ENCODE measurements at places on chromosomes 4 and X.

DNA sequence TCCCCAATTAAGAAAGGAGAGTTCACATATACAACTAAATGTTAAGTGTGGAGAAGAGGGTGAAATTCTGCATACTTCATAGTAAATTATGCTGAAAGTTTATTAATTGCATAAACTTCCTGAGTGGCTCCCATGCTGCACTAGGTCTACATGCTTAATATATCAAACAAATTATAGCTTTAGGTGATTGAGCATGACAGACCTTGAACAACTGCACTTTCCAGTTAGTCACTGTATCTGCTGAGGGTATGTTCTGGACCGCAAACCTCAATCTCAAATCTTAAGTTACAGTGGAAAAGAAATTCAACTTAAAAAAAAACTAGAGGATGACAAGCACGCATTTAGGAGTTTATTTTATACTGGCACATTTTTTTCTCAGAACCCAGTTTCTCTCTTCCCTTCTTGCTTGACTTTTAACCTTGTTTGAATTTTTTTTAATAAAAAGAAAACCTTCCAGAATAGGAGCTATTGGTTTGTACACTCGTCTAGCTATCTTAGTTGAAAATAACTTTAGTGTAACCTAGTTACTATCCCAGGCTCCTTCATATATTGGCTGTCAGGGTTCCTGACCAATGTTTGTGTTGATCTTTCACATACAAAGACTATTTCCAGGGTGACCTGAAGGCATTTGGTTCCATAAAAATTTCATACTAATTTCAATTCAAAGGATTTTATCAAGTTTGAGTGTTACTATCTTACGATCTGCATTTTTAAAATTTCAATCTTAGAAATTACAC, 10.2 kb upstream of the FAM120C start:
- DNase-seq = no peak

- DNase-seq = no peak
Observed at GRCh38 chrX:29012867-29013266, 425.6 kb downstream of the IL1RAPL1 start.

DNA sequence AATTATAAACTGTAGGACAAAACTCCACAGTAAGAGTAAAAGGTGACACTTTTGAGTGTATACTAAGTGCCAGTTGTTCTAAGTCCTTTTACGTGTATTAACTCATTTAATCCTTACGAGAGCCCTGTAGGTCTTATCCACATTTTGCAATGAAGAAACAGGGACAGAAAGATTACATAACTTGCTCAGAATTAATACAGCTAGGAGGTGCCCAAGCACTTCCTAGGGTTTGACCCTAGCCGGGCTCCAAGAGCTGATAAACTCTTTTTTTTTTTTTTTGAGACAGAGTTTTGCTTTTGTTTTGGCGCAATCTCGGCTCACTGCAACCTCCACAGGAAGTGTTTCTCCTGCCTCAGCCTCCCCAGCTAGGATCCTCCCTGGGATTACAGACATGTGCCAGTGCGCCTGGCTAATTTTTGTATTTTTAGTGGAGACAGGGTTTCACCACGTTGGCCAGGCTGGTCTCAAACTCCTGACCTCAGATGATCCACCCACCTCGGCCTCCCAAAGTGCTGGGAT, 110.4 kb downstream of the UBE2K start:
- no peak for DNase-seq

DNA sequence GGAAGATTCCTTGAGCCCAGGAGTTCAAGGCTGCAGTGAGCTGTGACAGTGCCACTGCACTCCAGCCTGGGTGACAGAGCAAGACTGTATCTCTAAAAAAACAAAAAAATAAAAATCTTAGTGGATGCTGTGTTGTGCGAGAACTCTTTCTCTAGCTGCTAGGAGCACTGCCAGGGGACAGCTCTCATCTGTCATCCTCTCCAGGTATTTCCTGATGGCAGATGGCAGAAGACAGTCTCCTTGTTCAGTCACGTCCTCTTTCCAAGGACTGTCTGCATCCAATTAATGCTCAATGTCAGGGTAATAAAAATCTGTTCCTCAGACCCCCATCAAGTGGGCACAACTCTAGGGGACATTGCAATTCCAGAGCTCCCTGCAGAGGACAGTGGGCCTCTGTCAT, 29.2 kb downstream of the PPM1K start:
- DNase-seq = no peak

DNA sequence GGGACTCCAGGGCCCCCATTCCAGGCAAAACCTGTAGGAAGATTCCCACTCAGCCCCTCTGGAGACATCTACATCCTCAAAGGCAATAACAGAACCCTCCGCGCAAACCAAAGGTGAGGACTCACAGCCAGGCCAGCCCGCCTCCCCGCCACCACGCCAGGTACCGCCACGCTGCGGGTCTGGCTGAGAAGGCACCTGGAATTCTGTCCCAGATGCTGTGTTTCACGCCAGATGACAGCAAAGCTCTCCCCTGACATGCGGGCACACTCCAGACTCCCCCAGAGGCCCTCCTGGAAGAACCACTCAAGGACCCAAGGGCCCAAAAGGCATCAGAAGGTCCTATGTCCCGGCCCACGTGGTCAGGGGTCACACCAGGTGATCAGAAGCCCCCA, 59.6 kb downstream of the FAM53A start:
- no peak for DNase-seq

GRCh38 chr4:70613306-70614183, 15.0 kb upstream of the ENAM start:
- DNase-seq = no peak

DNA sequence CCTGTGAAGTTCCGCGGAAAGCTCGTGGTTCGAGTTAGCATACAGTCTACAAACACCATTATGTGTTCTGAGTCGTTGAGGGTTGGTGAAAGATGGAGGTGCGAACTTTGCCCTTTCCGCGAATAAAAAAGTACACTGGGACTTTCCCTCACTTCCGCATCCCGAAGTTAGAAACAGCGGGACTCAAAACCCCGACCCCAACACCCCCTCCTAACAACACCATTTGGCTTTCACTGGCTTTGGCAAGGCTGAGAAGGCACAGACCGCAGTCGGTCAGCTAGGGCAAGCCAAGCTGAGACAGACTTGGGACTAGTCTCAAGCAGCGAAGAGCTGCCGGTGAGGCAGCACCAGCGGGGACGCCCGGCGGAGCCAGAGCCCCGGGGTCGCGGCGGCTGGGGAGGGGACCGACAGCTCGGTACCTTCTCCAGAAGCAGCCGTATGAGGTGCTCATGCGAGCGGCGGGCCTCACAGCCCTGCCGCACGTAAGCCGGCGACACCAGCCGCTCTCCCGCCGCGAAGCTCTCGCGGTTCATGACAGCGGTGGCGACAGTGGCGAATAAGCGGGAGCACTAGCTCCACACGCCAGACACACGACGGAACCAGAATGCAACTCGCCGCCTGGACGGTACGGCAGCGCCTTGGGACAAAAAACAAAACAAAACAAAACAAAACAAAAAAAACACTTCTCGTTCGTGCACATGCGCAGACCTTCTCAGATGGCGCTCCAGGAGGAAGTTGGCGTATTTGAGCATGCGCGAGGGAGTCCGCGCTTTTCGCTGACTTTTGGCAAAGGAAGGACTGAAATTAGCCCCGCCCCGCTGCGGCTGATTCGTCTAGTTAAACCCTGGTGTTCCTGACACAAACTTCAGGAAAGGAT, at the start of gene SEPSECS:
TSS of gene SEPSECS (minus strand) at position 613 of the 877 bp plus-strand sequence. CDS start at position 533, 80 bp downstream.
- DNase-seq = peak; percentile 89

DNA sequence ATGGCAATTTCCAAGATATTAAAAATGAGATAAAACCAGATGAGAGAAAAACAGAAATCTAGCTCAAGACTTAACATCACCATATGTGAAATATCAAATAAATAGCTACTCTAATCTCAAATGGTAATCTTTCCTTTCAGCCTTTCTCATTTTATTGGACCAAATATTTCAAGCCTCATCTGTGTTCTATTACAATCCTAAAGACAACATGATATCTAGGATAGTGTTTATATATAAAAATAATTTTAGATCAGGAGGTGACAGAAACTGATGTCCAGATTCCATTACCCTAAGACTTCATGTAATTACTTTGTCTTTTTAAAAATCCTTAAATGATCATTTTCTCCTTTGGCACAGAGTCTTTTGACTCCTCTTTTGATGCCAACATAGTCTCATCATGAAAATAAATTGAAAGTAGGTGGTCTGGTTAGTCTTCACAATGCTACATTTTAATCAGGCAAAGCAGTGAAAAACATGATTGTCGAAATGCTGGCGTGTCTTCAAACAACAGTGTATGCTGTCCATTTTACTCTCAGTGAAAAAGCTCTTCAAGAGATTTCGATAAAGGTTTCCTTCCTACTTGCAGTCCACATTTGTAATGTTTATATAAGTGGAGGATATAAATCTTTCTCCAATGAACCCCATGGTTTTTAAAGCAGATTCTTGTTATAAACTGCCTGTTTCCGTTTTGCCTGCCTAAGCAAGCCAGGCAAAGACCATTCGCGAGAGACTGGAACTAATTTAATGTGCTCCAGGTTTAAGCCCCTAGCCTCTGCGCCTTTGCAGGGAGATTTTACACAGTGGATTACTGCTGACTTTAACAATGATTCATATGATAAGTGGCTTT, 169.8 kb downstream of the SCFD2 start:
- no peak for DNase-seq

- DNase-seq = no peak
Observed at GRCh38 chr4:156971165-156971675, 379 bp downstream of the PDGFC start.

DNA sequence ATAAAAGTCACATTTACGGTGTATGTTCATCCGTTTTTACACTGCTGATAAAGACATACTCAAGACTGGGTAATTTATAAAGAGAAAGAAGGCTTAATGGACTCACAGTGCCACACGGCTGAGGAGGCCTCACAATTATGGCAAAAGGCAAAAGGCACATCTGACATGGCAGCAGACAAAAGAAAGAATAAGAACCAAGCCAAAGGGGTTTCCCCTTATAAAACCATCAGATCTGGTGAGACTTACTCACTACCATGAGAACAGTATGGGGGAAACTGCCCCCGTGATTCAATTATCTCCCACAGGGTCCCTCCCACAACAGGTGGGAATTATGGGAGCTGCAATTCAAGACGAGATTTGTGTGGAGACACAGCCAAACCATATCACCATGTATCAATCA, 7.3 kb upstream of the GUCY1B1 start:
- no peak for DNase-seq

DNA sequence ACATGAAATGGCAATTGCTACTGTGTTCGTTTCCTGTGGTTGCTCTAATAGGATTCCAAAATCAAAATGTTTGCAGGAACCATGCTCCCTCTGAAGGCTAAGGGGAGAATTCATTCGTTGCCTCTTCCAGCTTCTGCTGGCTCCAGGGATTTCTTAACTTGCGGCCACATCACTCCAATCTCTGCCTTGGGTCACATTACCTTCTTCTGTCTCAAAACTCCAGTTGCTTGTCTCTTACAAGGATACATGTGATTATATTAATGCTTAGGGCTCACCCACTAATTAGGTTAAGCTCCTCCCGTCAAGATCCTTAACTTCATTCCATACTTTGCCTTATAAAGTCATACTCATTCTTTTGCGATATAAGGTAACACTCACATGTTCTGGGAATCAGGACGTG, 208.4 kb downstream of the RBM46 start:
- no peak for DNase-seq

DNA sequence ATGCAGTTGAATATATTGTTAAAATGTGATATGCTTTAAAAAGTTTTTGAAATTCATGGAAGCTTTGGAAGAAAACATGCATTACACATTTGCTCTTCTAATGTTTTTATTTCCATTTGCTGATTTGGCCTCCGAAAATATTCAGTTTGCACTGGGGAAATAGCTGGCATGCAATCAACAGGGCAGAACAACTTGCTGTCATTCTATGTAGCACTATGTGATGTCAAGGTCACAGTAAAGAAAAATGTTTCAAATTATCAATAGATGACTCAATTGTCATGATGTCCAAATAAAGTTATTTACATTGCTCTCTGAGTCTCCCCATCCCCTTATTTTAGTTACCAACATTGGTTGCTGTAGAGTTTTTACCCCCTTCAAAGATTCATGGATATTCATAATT, 119.2 kb downstream of the TLL1 start:
- no peak for DNase-seq

DNA sequence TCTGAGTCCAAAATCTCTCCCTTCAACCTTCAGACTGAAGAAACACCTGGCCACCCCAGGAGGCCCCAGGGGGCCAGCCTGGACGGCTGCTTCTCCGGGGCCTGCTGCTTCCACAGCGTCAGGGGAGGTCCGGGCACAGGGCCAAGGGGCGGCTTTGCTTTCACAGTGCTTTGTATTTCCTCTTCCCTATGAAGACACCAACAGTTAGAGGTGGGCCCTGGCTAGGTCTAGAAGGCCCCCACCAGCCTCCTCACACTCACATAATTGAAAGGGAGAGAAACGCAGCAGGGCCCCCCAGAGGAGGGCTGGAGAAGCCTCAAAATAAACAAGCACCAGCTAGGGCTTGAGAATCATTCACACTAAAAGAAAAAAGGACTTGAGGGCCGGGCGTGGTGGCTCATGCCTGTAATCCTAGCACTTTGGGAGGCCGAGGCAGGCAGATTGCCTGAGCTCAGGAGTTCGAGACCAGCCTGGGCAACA, 17.8 kb downstream of the SCD5 start:
- DNase-seq = peak; percentile 86

- DNase-seq = no peak
Observed at GRCh38 chrX:78693536-78693935, 34.4 kb upstream of the RTL3 start.

GRCh38 chr4:86011117-86011516, 348.7 kb downstream of the MAPK10 start:
- peak; percentile 64 for DNase-seq

DNA sequence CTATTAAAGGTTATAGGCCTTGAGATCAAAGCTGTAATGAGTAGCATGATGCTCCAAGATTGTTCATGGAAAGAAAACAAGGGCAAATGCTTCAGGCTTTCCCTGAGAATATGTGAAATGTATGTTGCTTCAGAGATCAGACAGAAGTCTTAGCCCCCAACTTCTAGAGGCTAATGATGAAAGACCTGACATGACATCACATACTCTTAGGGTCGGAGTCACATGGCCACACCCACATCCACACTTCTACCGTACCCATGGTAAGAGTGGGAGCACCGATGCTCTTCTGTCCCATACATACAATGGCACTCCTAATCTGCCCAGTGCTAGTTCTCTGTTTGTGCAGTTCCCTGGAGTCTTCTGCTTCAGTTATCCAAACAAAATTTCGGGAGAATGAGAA, 111.9 kb upstream of the ACSL4 start:
- no peak for DNase-seq

DNA sequence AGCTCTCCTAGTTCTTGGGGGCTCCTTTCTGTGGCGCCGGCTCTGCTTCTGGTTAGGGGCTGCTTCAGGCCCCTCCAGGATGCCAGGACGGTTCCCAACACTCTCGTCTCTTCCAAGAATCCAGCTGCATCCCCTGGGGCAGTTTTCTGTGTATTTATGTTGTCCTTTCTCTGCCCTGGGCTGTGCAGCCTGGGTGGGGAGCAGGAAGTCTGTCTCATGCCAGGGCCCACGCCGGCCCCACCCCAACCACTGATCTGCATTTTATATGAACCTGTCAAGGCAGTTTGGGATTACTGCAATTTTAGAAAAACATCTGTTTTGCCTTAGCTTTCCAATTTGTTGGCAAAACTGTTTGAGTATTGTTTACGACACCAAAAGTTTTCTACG, 14.6 kb downstream of the CTBP1 start:
- no peak for DNase-seq

- no peak for DNase-seq
Observed at GRCh38 chr4:124449881-124450280, 262.7 kb downstream of the ANKRD50 start.
